ENCODE measurements at places on chromosomes 7 and 10.
A peak's percentile ranks its signal among the peaks of the same experiment; 100 is the strongest.

DNA sequence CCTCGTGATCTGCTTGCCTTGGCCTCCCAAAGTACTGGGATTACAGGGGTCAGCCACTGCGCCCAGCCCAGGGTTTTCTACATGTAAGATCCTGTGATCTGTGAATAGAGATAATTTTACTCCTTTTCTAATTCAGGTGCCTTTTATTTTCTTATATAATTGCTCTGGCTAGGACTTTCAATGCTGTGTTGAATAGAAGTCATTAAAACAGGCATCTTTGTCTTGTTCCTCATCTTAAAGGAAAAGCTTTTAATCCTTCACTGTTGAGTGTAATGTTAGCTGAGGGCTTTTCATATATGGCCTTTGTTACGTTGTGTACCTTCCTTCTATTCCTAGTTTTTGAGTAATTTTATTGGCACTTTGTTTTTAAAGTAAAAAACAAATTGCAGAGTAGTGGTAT lies 26.6 kb downstream of the ANLN start:
- DNase-seq, result no peak

- DNase-seq, result no peak
These were observed 60.8 kb upstream of the SMNDC1 start for GRCh38 chr10:110365356-110366143.

DNA sequence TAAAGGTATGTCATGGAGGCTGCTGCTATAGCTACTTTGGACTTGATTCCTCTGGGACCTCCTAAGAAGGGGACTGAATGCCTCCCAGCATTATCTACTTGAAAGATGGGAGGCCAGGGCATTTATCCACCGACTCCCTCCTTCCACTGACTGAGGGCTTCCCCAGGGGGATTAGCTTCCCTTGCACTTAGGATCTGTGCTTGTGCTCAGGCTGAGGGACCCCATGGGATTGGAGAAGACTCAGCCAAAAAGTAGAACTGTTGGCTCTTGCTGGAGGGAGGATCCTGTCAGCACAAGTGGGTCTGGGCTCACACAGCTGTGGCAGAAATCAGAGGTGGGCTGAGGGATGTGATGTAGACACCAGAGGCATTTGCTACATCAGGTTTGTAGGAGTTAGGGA lies 81.5 kb upstream of the SYPL1 start:
- no peak for DNase-seq

- peak; percentile 61 for DNase-seq
These were observed 22.1 kb upstream of the CARD11 start for GRCh38 chr7:3065724-3066143.

- no peak for DNase-seq
These were observed 30.2 kb downstream of the THNSL1 start for GRCh38 chr10:25046641-25047040.

- no peak for DNase-seq
These were observed 49.8 kb upstream of the SORCS1 start for GRCh38 chr10:107214261-107214660.

DNA sequence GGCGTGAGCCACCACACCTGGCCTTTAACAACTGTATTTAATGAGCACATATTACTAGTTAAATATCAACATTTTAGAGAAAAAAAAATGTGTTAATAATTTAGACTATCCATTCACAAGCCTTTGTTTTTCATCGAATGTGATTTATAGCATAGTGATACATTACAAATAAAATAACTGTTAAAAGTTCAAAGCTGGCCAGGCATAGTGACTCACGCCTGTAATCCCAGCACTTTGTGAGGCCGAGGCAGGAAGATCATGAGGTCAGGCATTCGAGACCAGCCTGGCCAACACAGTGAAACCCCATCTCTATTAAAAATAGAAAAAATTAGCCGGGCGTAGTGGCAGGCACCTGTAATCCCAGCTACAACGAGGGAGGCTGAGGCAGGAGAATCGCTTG lies 72.7 kb downstream of the HACD1 start:
- no peak for DNase-seq

GRCh38 chr10:97532935-97533671 lies 34.4 kb downstream of the UBTD1 start:
- DNase-seq, result no peak

- DNase-seq, result no peak
These were observed 26.2 kb downstream of the FAM171A1 start for GRCh38 chr10:15344876-15345285.

- no peak for DNase-seq
These were observed 17.8 kb upstream of the SLC18A2 start for GRCh38 chr10:117222976-117223692.

DNA sequence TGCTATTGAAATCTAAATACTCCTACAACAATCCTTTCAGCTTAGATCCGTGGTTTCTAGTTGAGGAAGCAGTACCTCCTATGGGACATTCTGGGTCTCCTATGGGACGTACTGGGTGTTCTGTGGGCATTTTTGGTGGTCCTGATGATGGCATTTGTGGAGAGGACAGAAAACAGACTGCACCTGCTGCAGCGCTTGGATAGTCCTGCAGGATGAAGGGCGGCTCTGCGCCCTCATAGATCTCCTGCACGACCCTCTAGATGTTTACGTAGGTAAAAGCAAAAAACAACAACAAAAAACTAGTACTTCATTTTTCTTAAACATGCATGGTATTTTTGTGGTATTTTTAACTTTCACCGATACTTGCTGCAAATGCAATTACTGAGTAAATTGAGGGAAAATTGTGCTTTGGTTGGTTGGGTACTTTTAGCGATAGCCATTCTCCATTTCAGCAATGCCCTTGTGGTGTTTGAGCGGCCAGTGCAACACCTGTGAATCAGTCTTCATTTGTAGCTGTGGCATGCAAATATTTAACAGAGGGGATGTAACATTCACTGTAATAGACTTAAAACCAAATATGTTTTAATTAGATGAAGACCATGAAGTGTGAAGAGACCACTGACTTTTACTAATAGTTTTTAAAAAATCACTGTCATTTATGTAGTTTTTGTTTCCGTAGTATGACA lies 461.2 kb downstream of the SDK1 start:
- DNase-seq, result no peak
